ENCODE measurements at places on chromosomes 5 and 9. TPM values are rescaled to one million over a fixed set of nuclear protein-coding genes. Genes with fewer than 3 reads are reported as not detected.

The PRSS3 gene
- not detected for total RNA-seq

The SLC36A1 gene
- 5.0 TPM for total RNA-seq

The C5orf15 gene
- total RNA-seq = 33.4 TPM

DNA sequence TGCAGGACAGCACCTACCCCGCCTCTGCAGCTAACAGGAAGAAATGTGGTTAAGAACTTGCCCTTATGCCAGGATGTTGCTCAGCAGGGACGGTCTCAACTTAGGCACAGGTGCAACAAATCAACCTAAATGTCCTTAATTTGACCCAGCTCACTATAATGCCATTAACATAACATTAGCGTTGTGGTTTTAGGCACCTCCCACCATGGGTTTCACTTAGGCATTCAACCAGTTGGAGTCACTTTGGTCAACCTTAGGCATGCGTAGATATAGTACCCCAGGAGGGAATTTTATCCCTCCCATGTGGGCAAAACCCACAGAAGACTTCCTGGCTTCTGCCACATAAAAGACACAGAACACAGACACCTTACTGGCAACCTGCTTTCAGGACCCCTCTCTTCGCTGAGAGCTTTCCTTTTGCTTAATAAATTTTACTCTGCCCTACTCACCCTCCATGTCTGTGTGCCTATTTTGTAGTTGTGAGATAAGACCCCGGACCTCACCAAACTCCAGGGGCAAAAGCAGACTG lies 8.7 kb upstream of the ERAP1 start:
- DNase-seq = peak; percentile 62

- no peak for DNase-seq
Measured at GRCh38 chr5:14400085-14400484, 181.5 kb upstream of the OTULINL start.

- DNase-seq = no peak
Measured at GRCh38 chr5:148120317-148120716, 48.0 kb upstream of the SPINK14 start.

- DNase-seq = peak; percentile 29
Measured at GRCh38 chr5:63401436-63402046, 560.7 kb downstream of the HTR1A start.

DNA sequence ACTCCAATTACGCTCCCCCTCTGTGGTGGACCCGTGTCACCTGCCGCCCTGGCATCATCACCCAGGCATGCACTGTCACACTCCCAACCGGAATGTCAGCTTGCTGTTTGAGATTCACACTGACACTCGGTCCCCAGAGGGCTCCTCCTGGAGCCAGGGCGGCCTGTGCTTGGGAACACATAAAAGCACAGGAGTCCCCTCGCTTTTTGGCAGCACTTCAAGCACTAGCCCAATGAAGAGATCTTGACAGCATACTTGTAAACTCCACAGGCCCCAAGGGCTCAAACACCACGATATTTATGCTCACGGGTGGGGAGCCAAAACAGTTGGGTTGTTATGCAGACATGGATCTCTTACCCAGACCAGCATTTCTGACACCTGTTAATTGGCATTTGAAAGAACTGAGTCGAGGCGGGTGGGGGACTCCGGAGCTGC lies 90.8 kb upstream of the EGFLAM start:
- DNase-seq = no peak

- no peak for DNase-seq
Measured at GRCh38 chr9:129030191-129030590, 2.1 kb upstream of the SH3GLB2 start.

GRCh38 chr9:129761293-129761900 lies 8.6 kb upstream of the PTGES start:
- no peak for DNase-seq

DNA sequence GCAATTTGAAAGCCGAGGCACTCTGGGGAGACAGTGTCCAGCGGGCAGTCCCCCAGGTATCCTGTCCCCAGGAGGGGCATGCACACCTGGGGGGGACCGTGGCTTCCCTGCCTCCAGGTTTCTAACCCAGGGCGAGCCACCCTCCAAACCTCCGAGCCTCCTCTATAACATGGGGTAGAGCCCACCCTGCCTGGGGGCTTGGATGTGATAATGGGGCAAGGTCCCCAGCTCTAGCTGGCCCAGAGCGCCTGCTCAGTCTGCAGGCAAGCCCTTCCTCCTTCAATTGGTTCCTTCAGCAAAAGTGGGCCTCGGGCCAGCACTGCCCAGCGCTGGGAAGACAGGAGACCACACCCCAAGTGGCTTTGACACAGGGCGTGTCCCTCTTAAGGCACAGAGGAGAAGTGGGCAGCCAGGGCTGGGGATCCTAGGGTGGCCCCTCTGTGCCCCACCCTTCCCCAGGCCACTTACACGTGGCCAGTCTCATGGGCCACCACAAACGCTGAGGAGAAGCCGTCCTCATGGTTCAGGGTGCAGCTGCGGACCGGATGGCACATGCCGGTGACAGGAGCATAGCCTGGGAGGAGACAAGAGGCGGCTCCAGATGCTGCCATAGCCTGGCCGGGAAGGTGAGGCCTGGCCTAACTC lies 94.3 kb downstream of the ZNF354C start:
- DNase-seq = no peak

- DNase-seq = no peak
Measured at GRCh38 chr9:133904346-133905090, 87.6 kb downstream of the VAV2 start.

- DNase-seq = no peak
Measured at GRCh38 chr5:154648706-154649105, 106.5 kb upstream of the LARP1 start.

DNA sequence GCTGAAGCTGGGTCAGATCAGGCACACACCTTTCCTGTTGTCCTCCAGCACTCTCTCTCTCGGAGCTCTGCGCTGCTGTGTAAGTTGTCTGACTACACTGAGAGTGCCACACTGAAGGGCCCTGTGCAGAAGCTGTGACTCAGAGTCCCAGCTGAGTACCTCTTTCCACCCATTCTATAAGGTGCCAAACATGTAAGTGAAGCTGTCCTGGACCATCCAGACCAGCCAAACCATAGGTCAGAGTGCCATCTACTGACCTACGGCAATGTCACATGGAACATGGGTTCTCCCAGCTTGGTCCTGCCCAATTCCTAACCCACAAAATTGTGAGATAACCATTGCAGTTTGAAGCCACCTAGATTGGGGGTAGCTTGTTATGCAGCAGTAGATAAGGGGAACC lies 68.2 kb downstream of the ADCY2 start:
- no peak for DNase-seq

- no peak for DNase-seq
Measured at GRCh38 chr5:179177711-179178575, 117.8 kb downstream of the ZNF354C start.

Measured in activated naive CD8-positive, alpha-beta T cell treated with anti-CD3 and anti-CD28 coated beads for 36 hours (primary cell).